Activated CD4-positive, CD25-positive, alpha-beta regulatory T cell treated with anti-CD3 and anti-CD28 coated beads, Interleukin-2, amount 50 U/mL, for 72 hours (primary cell): ENCODE measurements at places on chromosomes 2 and 18.
A peak's percentile ranks its signal among the peaks of the same experiment; 100 is the strongest.

DNA sequence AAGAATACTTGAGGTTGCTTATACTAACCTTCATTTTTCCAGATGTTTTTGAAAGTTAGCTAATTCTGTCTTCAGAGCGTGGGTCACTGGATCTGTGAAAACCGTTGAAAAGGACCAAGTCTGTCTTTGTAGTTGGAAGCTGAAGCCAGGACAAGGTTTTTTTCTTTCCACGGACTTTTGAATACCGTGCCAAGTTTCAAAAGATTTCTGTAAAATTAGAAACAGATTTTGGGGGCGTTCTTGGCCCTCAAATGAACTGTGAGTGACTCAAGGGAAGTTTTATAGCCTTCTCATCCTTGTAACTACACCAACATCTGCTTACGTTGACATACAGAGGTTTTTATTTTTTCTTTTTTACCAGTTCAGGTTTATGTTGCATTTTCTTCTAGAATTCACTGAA is at the start of gene FAP:
FAP (minus strand) TSS at position 152 of the 400 bp plus-strand sequence; CDS start at position 34, 118 bp downstream.
- no peak for DNase-seq

GRCh38 chr2:9610781-9611548 is 19.8 kb downstream of the YWHAQ start:
- DNase-seq: no peak

DNA sequence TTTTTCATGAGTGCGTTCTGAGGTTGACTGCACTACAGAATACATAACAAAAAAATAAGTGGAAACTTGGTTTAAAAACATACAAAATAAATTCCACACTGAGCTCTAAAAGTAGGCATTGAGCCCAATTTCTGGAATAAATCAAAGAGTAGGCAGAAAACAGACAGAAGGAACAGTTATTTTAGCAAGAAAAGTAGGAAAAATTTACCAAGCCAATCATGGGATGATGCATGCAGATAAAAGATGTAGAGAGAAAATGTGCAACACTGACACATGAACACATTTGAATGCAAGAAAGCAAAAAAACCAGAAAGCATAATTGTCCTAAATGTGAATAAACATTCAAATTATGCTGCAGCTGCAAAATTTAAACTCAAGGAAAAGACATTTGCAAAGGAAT is 308.3 kb downstream of the DLGAP1 start:
- DNase-seq: no peak

- peak; percentile 35 for DNase-seq
Measured at GRCh38 chr2:207772081-207772843, 2.6 kb upstream of the FZD5 start.

GRCh38 chr18:38047820-38048219 is 482.2 kb upstream of the CELF4 start:
- no peak for DNase-seq

DNA sequence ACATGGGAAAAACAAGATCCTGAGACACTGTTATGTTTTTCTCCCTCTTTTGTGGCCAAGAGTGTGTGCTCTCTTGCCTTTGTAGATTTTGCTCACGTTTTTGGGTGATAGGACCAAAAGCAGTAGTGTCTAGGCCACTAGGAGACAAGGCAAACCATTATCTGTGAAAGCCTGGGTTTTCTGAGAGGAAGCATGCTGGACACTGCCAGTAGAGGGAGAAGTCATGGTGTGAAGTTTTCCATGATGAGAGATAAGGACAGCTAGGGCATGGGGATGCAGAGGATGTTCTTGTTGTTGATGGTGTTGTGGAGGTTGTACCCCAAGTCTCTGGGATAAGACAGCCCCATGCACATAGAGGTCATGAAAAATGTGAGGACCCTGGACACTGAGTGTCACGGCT is 285.3 kb downstream of the SOX11 start:
- DNase-seq: no peak

DNA sequence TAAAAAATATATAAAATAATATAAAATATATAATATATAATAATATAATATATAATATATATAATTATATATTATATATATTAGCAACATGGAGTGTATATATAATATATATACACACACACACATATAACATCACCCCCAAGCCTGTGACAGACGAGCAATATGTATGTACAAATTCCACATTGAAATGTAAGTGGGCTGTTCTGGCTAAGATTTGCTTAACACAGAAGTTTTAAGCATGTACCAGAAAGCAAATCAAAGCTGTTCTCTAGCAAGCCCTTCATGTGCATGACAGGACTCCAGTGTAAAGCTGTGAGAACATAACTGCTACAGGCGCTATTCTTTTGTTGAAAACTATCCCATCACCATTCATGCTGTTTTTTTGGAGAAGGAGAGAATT is 261.7 kb upstream of the TNP1 start:
- no peak for DNase-seq

- no peak for DNase-seq
Measured at GRCh38 chr2:219576505-219577388, 4.6 kb downstream of the INHA start.

- no peak for DNase-seq
Measured at GRCh38 chr18:43665105-43665788, 388.0 kb upstream of the SYT4 start.

DNA sequence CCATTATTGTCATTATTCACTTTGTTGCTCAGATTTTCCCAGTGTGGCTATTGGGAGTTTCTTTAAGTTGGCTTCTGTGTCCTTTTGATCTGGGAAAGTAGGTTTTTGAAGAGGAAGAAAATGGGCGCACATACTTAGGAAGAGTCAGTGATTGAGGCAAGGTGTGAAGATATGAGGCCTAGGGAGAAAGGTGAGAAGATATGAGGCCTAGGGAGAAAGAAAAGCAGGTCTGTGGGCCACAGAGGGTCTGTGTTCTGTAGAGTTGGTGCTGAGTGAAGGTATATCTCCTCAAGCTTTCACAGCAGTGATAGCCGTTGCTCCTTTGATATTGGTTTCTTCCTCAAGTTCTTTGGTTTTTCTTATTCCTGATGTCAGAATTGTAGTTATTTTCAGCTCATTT is 126.2 kb downstream of the AGPS start:
- DNase-seq: no peak

GRCh38 chr2:22110244-22110651 is 986.5 kb downstream of the TDRD15 start:
- DNase-seq: no peak

DNA sequence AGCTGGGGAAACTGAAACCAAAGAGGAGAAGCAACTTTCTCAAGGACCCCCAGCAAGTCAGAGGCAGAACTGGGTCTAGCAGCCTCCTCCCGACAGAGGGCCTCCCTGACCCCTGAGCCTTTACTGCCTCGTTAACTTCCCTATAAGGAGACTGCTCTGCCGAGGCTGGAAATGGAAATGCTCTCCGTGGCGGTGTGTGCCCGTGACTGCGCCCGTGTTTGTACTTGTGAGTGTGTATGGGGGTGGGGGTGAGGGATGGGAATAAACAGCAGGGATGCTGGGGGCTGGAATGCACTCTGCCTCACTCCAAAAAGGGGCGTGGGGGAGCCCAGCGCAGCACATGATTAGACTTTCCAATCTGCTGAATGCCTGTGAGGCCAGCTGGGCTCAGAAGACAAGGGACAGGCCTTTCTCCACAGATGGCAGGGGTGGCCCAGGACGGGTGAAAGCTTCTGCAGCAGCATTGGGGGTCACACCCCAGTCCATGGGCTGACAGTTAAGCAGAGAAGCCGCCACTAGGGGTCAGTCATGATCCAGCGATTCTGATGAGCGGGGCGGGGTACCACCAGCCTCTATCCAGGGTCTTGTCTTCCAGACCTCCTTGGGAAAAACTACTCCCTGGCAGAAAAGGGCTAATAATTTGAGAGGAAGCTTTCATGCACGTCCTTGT is 26.8 kb downstream of the MPHOSPH10 start:
- DNase-seq: peak; percentile 63

DNA sequence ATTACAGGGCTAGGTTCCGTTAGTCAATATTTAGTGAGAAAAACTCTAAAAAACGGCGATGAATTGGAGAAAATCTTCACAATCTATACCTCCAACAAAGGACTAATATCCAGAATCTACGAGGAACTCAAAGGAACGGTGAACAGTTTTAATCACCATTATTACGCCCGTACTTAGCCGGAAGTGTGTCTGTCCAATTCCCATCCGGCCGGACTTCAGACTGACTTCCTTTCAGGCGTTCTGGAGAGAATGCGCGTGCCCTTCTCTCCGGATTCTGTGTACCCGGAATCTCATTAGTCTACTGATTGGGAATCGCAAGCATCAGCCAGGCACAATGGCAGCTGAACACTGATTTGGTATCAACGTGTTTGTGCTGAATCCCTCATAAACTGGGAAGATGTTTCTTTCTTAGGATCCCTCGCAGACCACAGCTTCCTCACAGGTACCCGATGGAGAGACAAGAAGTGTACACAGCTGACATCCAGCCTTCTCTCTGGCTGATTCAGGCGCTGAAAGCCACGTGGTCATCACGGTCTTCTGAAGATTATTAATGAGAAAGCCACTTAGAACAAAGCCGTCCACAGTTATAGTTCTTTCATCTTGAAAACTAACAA is 239.9 kb downstream of the ZNF516 start:
- DNase-seq: no peak

DNA sequence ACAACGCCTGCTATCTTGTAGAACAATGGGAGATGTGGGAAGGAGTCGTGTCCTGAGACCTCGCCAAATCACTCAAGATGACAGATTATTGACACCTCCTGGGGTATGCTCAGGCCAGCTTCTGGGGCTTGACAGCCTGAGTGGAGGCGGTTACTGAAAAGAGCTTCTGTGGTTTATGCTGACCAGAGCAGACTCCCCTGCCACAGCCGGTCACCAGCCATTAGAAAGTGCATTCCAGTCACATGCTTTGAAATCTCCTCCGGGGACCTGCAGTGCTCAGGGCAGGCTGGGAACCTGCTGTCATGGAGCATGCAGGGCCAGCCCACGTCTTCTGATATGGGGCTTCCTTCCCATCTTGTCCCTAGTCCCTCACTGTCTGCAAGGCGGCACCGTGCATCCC is 215.9 kb downstream of the SEPTIN10 start:
- no peak for DNase-seq

DNA sequence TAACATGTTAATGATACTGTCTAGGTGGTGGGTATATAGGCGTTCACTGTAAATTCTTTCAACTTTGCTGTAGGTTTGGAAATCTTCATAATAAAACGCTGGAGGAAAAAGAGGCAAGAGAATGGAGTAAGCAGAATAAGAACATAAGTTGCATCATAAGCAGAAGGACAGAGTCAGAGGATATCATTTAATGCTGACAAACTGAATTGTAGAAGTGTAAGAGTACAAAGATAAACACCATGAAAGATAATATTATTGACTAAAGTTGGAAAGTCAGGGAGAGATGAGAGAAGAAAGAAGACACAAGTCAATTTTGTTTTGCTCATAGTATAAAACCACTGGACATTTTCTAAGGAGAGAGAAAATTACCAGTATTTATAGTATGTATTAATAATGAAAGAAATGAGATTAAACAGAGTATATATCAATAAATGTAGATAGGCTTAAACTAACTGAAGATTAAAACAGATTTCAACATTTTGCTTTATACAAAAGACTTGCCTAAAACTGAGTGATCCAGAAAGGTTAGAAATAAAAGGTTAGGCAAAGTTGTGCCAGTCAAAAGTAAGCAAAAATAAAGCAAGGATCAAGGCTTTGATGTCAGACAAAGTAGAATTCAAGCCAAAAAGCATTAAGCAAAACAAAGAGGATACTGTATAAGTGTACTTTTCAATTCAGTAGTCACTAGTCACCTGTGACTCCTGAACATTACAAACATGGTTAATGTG is 42.4 kb upstream of the VIT start:
- DNase-seq: no peak

- DNase-seq: no peak
Measured at GRCh38 chr2:164891460-164891859, 49.8 kb upstream of the COBLL1 start.

DNA sequence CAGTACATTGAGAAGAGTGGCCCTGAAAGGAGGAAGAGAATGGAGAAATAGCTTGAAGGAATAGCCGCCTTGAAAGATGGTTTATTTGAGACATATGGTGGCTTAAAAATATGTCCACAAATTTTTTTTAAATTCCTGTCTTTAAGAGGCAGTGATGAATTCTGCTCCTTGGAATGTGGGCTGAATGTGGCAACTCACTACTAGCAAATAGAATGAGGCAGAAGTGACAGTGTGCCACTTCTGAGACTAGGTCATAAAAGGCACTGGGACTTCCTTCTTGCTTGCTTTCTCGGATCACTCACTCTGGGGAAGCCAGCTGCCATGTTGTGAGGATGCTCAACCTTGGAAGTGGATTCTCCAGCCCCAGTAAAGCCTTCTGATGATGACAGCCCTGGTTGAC is 67.0 kb downstream of the FAM161A start:
- DNase-seq: no peak

- no peak for DNase-seq
Measured at GRCh38 chr18:34595690-34596089, 114.4 kb upstream of the DTNA start.

DNA sequence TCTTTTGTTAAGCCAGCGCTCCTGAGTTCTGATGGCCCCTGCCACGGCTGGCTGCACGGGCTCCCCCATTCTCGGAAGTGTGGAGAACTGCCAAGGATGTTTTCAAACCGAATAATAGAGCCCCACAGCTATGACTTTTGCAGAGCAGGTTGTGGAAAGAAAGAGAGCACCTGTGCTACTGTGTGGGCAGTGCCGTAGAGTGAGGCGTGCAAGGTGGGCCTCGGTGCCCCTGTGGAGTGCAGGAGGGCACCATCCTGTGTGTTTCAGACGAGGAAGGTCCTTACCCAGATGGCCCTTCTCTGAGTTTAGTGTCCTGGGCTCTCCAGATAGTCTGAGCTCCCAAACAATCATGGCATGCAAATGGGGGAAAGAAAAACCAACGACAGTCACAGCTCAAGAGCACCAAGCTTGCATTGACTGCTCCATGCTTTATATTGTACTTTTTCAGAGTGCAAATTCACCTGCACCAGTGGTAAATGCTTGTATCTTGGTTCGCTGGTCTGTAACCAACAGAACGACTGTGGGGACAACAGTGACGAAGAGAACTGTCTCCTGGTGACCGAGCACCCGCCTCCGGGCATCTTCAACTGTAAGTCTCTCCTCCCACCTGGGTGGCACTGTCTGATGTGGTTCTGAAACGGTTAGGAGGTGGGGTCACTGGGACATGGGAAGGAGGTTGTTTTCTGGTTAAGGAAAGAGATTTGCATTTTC is 219.4 kb downstream of the LDLRAD4 start:
- no peak for DNase-seq

GRCh38 chr2:204365811-204366210 is 179.5 kb upstream of the PARD3B start:
- no peak for DNase-seq

DNA sequence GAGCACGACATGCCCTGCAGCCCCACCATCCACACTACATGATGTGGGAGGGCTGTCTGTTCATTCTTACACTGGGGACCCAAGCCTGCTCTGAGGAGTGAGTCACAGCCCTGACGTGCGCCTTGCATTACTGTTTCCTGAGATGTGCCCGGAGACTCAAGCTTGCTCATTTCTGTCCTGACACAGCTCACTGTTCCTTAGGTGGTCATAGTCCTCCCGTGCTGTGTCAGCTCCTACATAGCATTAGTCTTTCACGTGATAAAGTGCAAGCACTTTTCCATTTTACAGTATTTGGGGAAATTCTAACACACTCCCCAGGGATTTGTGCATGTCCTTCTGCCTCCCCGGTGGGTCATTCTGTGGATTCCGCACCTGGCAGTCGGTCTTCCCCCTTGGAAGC is 46.2 kb upstream of the TRIM43B start:
- no peak for DNase-seq
